ENCODE measurements at places on chromosomes 12 and 14. TPM values are rescaled to one million over a fixed set of nuclear protein-coding genes. Genes with fewer than 3 reads are reported as not detected.

The MYF6 gene
- not detected for total RNA-seq

The CCDC197 gene
- total RNA-seq = not detected

The SERPINA6 gene
- total RNA-seq = not detected

The KRT6B gene
- 0.18 TPM for total RNA-seq

The SERPINA9 gene
- total RNA-seq = not detected

The HOXC13 gene
- total RNA-seq = not detected

The FAM90A1 gene
- total RNA-seq = under 0.01 TPM

The ADAMTS20 gene
- under 0.01 TPM for total RNA-seq

The CCDC198 gene
- not detected for total RNA-seq

The TC2N gene
- 0.65 TPM for total RNA-seq

The RNASE7 gene
- not detected for total RNA-seq

The BHLHE41 gene
- 0.43 TPM for total RNA-seq

The SMCO2 gene
- total RNA-seq = 0.14 TPM

The ESR2 gene
- under 0.01 TPM for total RNA-seq

The NDRG2 gene
- not detected for total RNA-seq

The CD4 gene
- 0.43 TPM for total RNA-seq

The PUS1 gene
- total RNA-seq = 12.5 TPM

The TBK1 gene
- 36.5 TPM for total RNA-seq

The SSTR1 gene
- total RNA-seq = 3.0 TPM

The KLHL33 gene
- total RNA-seq = 0.18 TPM

The DLK1 gene
- not detected for total RNA-seq

The CLEC4C gene
- not detected for total RNA-seq

The HHIPL1 gene
- total RNA-seq = 4.4 TPM

The TMEM63C gene
- 0.71 TPM for total RNA-seq

The INTS13 gene
- 25.3 TPM for total RNA-seq

The CDH24 gene
- total RNA-seq = 6.2 TPM

The COX6A1 gene
- 623 TPM for total RNA-seq

The SOX5 gene
- total RNA-seq = 6.1 TPM

The AP1G2 gene
- total RNA-seq = 6.7 TPM

The NXPH4 gene
- total RNA-seq = 0.65 TPM

The ST8SIA1 gene
- 0.65 TPM for total RNA-seq

The PPM1H gene
- total RNA-seq = 0.92 TPM

The VPS37B gene
- 5.1 TPM for total RNA-seq

The TUBA1A gene
- 514 TPM for total RNA-seq

The PIP4P1 gene
- total RNA-seq = 21.6 TPM

The OTX2 gene
- total RNA-seq = not detected

The GPR132 gene
- total RNA-seq = 0.55 TPM

The SALL2 gene
- 1.7 TPM for total RNA-seq

The IL26 gene
- not detected for total RNA-seq

The HOXC11 gene
- 0.14 TPM for total RNA-seq

The SERPINA5 gene
- not detected for total RNA-seq

The DEPDC4 gene
- total RNA-seq = 0.71 TPM

The RASSF9 gene
- 0.85 TPM for total RNA-seq

The CMAS gene
- total RNA-seq = 17.1 TPM

The CPM gene
- total RNA-seq = 3.0 TPM

The KRT6C gene
- not detected for total RNA-seq

The RNASE1 gene
- total RNA-seq = not detected

The MYO1H gene
- total RNA-seq = not detected

The SIX1 gene
- total RNA-seq = 2.8 TPM

The C12orf56 gene
- 0.28 TPM for total RNA-seq

The RPGRIP1 gene
- not detected for total RNA-seq

The IL23A gene
- total RNA-seq = not detected

The ADAM21 gene
- total RNA-seq = 0.55 TPM

Data from smooth muscle cell of bladder (primary cell).